ENCODE measurements at places on chromosomes 5 and 9. TPM values are rescaled to one million over a fixed set of nuclear protein-coding genes. Genes with fewer than 3 reads are reported as not detected.
A peak's percentile ranks its signal among the peaks of the same experiment; 100 is the strongest.

DNA sequence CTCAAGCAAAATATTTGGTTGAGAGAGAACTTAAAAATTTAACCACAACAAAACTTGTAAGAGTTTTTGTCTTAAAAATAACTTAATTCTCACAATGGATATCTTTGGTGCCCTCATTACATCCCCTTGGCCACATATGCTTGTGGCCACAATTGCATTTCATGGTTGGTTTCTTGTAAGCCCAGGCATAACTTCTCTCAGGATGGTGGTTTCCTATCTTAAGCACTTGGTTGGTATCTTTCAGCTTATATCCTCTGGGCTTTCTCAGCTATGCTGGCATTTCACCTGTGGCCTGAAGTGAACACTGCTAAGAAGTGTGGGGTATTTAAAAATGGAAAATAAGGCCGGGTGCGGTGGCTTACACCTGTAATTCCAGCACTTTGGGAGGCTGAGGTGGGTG, 212.4 kb upstream of the MEF2C start:
- no peak overlapping the region for H3K27ac ChIP-seq
- no peak for DNase-seq
- no peaks in the 10 kb centered on the region for H3K36me3 ChIP-seq
- H3K4me1 ChIP-seq: no peaks in the 10 kb centered on the region

The LCN6 gene
- total RNA-seq: 164 TPM

The IL4 gene
- total RNA-seq: not detected

DNA sequence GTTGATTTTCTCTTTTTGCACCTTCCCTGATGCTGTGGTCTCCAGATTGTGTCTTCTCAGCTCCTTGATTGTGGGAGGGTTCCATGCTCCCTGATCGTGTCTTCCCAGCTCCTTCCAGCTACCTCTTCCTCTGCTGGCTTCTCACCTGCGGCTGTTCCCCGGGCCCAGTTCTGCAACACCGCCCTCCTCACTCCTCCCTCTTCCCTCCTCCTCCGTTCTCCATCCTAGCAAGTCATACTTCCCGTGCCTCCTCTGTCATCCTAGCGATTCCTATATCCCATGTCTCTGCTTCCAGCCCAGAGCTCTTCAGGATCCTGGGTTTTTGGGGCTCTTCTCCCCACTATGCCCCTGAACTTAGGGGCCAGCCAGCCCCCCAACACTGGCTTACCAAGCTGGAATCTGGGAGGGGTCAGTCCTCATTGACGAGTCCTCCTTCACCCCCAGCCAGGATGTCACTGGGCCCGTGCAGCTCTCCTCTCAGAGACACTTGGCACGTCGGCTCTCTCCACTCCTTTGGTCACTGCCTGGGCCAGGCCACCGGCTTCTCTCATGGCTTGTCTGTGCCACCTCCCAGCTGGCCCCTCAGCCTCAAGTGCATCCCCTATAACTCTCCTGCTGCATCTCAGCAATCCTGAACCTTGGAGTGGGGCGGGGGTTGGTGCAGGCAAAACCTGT, 255.4 kb upstream of the MVB12B start:
- H3K4me1 ChIP-seq: no peaks in the 10 kb centered on the region
- DNase-seq: no peak
- no peaks in the 10 kb centered on the region for H3K27me3 ChIP-seq
- H3K36me3 ChIP-seq: no peaks in the 10 kb centered on the region

The PCDHB5 gene
- total RNA-seq: 16.4 TPM

DNA sequence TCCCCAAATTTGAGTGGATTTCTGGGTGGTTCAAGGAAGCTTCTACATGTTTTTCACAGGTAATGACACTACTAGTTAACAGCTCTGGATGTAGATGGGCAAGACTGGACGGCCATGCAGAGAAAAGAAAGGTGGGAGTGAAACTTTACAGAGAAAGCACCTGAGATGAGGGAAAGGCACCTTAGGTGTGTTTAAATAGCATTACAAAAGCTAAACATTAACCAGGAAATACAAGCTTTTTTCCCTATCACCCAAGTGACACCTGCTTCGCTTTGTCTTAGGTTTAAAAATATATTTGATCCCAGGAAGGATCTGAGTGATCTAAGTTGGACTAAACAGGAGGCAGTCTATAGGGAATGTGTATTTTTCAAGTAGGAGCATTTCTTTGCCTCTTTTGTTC, 8.3 kb downstream of the C9orf152 start:
- no peaks in the 10 kb centered on the region for H3K27me3 ChIP-seq
- no peak for DNase-seq
- H3K4me1 ChIP-seq: no peaks in the 10 kb centered on the region
- H3K4me3 ChIP-seq: no peak overlapping the region
- no peaks in the 10 kb centered on the region for H3K36me3 ChIP-seq
- no peak overlapping the region for H3K27ac ChIP-seq

GRCh38 chr5:93578813-93579691, 2.0 kb downstream of the NR2F1-AS1 start:
- peak overlapping the region; percentile 65 for H3K4me3 ChIP-seq
- peaks cover 3% of the 10 kb centered on the region for H3K27me3 ChIP-seq
- peak; percentile 83 for DNase-seq
- no peaks in the 10 kb centered on the region for H3K36me3 ChIP-seq
- peak overlapping the region; percentile 90 for H3K27ac ChIP-seq

DNA sequence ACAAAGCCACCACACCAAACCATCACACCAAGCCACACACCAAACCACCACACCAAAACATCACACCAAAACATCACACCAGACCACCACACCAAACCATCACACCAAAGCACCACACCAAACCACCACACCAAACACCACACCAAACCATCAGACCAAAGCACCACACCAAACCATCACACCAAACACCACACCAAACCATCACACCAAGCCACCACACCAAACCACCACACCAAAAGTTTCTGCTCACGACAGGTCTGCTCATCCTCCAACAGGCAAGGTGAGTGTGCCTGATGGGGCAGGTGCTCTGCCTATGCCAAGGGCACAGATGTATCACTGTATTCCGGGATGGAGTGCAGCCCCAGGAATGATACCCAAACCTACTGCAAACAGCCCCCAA, 87.9 kb upstream of the FSTL4 start:
- no peak overlapping the region for H3K27ac ChIP-seq
- no peaks in the 10 kb centered on the region for H3K27me3 ChIP-seq
- no peaks in the 10 kb centered on the region for H3K4me1 ChIP-seq
- H3K36me3 ChIP-seq: no peaks in the 10 kb centered on the region
- no peak for DNase-seq

GRCh38 chr9:136713550-136713949, 1.2 kb downstream of the DIPK1B start:
- H3K36me3 ChIP-seq: no peaks in the 10 kb centered on the region
- peaks cover 7% of the 10 kb centered on the region for H3K4me1 ChIP-seq
- DNase-seq: no peak
- peak overlapping the region; percentile 36 for H3K4me3 ChIP-seq

DNA sequence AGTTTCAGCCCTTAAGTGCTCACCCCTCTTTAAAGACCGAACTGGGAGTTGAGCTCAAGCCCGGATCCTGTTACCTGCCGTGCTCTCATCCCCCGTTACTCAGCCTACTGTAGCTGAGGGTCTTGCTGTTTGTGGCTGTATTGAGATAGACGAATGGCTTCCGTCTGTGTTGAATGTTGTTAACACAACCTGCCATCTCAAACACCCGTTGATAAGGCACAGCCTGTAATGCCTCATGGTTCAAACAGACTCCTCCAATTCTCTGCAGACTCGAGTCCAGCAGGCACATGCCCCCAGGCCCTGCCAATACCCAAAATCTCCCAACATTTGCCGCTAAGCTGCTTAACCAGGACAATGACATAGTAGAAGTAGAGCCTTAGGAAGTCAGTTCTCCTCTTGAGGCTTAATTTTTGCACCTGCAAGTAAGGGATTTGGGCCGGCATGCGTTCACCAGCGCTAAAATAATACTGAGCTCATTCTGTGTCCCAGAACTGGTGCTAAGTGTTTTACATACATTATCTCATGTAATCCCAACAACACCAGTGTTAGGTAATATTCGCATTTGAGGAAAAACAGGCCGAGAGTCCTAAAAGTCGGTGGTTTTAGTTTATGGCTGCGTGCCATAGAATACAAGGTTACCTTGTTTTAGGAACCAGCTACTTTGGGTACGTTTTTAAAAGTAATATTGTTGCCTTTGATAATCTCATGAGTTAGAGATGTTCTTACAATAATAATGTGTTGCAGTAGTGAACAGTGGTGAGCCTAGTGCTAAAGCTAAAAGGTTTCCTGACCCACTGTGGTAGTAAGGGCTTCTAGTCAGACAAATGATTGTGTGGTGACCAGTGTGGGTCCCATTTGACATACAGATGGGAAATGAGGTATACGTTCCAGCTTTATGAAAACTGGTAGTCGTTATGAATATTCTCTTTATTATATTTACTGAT, 1.5 kb upstream of the RFX3 start:
- peak overlapping the region; percentile 99 for H3K27ac ChIP-seq
- peak overlapping the region; percentile 99 for H3K4me3 ChIP-seq
- H3K27me3 ChIP-seq: no peaks in the 10 kb centered on the region
- no peak for DNase-seq
- no peaks in the 10 kb centered on the region for H3K36me3 ChIP-seq

DNA sequence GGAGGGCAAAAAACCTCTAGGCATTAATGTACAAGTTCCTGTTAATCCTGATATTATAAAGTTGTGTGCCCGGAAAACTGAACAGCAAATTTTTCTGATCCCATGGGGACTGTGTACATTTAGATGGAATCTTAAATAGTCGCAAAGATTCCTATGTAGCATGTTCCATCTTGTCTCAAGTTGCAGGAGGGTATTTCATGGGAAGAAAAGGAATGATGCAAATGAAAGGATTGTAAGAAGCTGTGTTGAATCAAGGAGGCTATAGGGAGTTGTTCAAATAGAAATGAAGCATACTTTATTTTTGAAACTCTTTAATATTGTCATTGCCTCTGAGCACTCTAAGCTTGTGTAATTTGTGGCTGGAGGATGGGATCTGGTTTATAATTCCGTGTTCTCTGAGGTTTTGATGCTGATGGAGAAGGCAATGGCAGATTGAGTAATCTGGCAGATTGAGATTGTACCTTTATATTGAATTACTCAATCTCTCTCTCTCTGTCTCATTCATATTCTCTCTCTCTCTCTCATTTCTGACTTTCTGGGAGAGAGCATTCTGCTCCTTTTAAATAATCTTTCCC, 288.5 kb downstream of the OSTF1 start:
- H3K36me3 ChIP-seq: no peaks in the 10 kb centered on the region
- H3K27ac ChIP-seq: peak overlapping the region; percentile 6
- no peak for DNase-seq
- no peak overlapping the region for H3K4me3 ChIP-seq

The DMRT3 gene
- total RNA-seq: 0.18 TPM

DNA sequence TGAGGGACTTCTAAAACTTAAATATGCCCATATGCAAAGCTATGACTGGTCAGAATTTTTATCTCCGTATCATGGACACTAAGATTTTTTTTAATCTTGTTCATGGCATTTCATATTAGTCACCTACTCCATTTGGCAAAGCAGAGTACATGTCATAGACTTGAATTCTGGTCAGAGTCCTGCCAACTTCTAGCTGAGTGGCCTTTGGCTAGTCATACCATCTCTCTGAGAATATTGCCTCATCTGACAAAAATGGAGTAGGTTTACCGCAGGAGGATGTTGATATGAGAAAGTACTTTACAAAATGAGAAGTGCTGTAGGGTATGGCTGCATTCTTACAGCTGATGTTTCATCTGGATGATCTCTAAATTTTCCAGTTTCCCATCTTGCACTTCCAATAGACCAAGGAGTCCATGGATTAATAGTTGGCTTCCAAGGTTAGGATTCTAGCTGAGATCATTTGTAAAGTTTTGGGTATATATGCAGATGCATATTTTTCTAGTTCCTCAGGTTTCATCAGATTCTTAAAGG, 150.8 kb upstream of the NR3C1 start:
- no peak overlapping the region for H3K27ac ChIP-seq
- H3K4me3 ChIP-seq: no peak overlapping the region
- H3K27me3 ChIP-seq: no peaks in the 10 kb centered on the region
- no peaks in the 10 kb centered on the region for H3K36me3 ChIP-seq

DNA sequence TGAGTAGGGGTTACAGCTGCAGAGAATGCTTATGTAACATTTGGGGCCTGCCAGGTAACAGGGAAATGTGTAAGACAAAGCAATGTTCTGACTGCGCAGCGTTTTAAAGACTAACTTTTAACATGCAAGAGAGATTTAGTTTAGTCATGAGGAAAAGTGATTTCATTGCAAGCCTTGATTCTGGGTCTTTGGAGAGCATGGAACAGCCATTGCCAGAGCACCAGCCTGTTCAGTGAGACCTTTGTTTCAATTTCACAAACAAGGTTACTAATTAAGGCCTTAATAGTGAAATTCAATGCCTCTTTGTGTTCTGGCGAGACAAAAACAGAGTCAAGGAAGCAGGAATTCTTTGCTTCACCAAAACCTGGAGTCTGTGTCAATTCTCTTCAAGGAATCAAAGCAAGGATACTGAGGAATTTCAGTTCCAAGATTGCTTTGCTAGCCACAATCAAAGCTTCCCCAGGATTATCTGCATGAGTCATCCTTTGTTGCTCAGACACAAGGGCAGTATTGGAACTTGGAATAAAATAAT, 14.4 kb downstream of the CKMT2 start:
- H3K36me3 ChIP-seq: no peaks in the 10 kb centered on the region
- no peak overlapping the region for H3K4me3 ChIP-seq
- H3K27me3 ChIP-seq: no peaks in the 10 kb centered on the region
- DNase-seq: no peak

The SCGB3A2 gene
- total RNA-seq: not detected

The PCDH1 gene
- total RNA-seq: 46.7 TPM

DNA sequence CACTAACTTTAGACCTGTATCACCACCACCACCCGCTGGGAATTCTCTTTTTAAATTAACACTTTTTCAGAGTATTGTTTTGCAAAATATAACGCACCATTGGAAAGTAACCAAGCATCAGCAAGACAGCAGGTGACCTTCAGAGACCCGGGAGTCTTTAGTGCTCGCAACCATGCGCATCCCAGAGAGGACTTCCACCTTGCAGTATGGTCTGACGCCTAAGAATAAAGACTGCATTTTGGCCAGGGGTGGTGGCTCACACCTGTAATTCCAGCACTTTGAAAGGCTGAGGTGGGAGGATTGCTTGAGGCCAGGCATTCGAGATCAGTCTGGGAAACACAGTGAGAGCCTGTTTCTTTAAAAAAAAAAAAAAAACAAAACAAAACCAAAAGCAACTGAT, 113.8 kb downstream of the MED27 start:
- H3K36me3 ChIP-seq: no peaks in the 10 kb centered on the region
- H3K27ac ChIP-seq: no peak overlapping the region
- no peaks in the 10 kb centered on the region for H3K27me3 ChIP-seq
- no peaks in the 10 kb centered on the region for H3K4me1 ChIP-seq

The FGF1 gene
- 0.51 TPM for total RNA-seq

GRCh38 chr5:35016174-35017051, 31.3 kb downstream of the AGXT2 start:
- H3K4me3 ChIP-seq: no peak overlapping the region
- H3K36me3 ChIP-seq: no peaks in the 10 kb centered on the region
- DNase-seq: no peak
- no peaks in the 10 kb centered on the region for H3K27me3 ChIP-seq
- H3K4me1 ChIP-seq: no peaks in the 10 kb centered on the region
